ENCODE measurements at places on chromosomes 7 and 10. TPM values are rescaled to one million over a fixed set of nuclear protein-coding genes. Genes with fewer than 3 reads are reported as not detected.

GRCh38 chr7:42661312-42661711, 250.6 kb downstream of the C7orf25 start:
- no peak for DNase-seq

DNA sequence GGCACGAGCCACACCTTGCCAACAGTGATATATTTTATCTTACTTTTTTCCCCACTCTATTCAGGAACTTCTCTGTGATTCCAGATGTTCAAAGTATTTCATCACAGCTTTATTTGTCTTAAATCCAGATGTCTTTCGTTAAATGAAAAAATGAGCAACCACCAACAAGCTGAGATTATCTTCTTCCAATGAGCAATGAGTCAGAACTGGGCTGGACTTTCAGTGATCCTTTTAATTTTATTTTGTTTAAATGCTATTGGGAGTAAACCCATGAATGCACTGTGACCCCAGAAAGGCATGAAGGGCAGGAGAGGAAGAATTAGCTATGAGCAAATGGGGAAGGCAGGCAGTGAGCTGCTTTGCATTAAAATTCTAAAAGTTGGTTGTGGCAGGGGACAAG, 77.6 kb upstream of the IMMP2L start:
- DNase-seq, result no peak

GRCh38 chr10:4718544-4718943, 107.5 kb upstream of the AKR1E2 start:
- DNase-seq, result no peak

DNA sequence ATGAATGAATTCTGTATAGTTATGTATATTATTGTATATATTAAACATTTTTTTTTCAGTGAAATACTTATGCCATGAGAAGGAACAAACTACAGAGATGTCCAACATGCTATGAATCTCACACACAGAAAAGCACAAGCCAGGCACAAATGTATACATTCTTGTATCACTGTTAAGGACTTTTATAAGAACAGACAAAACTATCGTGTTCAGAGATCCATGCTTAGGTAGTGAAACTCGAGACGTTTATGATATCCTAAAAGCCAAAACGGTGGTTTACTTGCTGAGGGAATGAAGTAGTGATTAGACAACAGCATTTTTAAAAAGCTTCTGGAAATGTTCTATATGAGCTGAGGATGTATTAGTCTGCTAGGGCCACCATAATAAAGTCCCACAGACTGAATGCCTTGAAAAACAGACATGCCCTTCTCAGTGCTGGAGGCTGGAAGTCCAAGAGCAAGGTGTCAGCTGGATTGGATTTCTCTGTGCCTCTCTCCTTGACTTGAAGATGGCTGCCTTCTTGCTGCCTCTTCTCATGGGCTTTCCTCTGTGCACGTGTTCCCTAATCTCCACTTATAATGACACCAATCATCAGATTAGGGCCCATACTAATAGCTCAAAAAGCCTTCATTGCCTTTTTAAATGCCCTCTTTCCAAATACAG, 4.3 kb downstream of the MKI67 start:
- DNase-seq, result no peak

- no peak for DNase-seq
Observed at GRCh38 chr10:12503311-12503710, 154.0 kb downstream of the CAMK1D start.

HKDC1 gene
- not detected for polyA plus RNA-seq

TMEM140 gene
- 6.1 TPM for polyA plus RNA-seq

NME8 gene
- polyA plus RNA-seq, result not detected
